ENCODE measurements at places on chromosomes 3 and 15. TPM values are rescaled to one million over a fixed set of nuclear protein-coding genes. Genes with fewer than 3 reads are reported as not detected.

Gene ELL3
- total RNA-seq, result 55.4 TPM

Gene CD86
- 3.5 TPM for total RNA-seq

DNA sequence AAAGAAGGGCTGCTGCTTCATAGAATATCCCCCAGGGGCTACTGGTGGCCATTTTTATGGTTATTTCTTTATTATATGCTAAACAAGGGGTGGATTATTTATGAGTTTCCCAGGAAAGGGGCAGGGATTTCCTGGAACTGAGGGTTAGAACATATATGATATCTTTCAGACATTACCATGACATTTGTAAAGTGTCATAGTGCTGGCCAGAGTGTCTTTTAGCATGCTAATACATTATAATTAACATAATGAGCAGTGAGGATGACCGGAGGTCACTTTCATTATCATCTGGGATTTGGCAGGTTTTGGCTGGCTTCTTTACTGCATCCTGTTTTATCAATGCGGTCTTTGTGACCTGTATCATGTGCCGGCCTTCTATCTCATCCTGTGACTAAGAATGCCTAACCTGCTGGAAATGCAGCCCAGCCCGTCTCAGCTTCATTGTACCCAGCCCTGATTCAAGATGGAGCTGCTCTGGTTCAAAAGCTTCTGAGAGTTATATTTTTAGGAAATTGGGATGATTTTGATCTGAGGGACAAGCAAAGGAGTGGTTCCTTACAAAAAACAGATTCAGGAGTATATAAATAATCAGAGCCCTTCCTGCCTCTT lies 9.1 kb upstream of the ZBTB20 start:
- DNase-seq, result no peak

Gene GTF2E1
- total RNA-seq, result 7.6 TPM

- no peak for DNase-seq
These were observed 62.5 kb downstream of the RPN1 start for GRCh38 chr3:128588147-128588546.

GRCh38 chr3:170634663-170635384 lies 48.9 kb upstream of the SLC7A14 start:
- DNase-seq, result no peak

GRCh38 chr3:179624451-179624850 lies 19.9 kb downstream of the NDUFB5 start:
- DNase-seq, result no peak

GRCh38 chr3:31379598-31379997 lies 153.1 kb upstream of the STT3B start:
- DNase-seq, result no peak

DNA sequence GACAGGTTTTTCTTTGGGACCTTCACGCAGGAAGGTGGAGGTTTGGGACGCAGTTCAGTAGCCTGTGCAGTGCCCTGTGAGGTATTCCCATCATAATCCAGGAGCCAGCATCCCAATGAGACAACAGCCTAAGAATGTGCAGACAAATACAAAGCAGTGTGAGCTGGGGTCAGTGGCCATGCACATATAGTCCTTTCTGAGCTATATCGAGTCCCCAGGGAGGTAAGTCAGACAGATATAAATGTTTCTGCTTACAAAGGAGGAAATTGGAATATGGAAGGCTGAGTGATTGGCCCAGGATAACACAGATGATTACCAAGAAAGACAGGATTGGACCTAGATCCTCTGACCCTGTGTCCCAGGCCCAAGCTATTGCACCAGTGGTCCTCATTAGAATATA lies 216.6 kb upstream of the TRIM42 start:
- peak; percentile 9 for DNase-seq

GRCh38 chr15:47708161-47708980 lies 8.9 kb upstream of the SEMA6D start:
- DNase-seq, result no peak

GRCh38 chr15:68990231-68990991 lies 24.1 kb upstream of the NOX5 start:
- peak; percentile 42 for DNase-seq

GRCh38 chr15:77831986-77832385 lies 199.3 kb upstream of the LINGO1 start:
- no peak for DNase-seq

Gene EFCC1
- 1.7 TPM for total RNA-seq

GRCh38 chr15:38207621-38208020 lies 45.0 kb upstream of the SPRED1 start:
- DNase-seq, result no peak

DNA sequence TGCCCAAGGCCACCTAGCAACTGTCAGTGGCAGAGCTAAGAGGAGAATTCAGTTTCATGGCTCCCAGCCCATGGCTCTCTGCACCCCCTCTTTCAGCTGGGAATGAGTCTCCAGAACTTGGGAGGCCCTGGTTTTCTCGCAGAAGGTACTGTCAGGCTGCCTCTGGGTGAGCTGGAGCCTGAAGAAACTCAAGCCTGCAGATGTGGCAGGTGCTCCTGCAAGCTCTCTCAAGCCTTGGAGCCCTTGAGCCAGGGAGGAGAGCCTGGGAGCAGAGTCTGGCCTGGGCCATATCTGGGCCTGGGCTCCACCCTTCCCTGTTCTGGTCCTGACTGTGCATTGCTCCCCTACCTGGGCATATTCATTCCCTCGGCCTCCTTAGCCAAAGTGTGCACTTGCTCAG lies 74.4 kb upstream of the TLE3 start:
- DNase-seq, result no peak

Gene TGM5
- total RNA-seq, result 111 TPM

Gene GRIP2
- total RNA-seq, result 5.2 TPM

DNA sequence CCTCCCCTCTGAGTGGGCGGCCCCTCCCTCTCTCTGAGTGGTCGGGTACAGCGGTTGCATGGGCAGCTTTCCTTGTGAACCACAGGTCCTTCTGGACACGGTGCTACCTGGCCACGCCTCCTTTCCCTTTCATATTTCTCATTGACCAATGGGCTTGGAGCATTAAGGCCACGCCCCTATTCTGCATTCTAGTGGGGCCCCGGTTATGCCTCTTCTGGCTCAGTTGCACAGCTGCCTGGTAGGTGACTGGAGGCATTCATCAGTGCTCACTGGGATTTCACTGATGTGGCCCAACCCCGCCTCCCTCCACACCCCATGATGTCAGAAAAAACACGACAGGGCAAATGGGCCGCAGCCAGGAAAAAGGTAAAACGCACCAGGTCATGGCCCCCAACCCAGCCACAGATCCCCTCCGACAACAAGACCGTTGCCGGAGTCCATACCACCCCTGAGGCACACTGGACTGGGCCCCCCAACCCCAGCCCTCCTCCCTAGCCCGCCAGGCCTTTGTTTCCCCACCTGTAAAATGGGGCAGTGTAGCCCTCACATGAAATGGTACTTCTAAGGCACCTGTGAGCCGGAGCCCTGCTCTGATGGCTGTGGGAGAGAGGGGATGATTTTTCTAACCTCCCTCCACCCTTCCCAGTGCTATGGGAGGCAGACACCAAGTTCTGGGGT lies 26.3 kb downstream of the NGRN start:
- no peak for DNase-seq

Gene CLDN18
- total RNA-seq, result not detected

DNA sequence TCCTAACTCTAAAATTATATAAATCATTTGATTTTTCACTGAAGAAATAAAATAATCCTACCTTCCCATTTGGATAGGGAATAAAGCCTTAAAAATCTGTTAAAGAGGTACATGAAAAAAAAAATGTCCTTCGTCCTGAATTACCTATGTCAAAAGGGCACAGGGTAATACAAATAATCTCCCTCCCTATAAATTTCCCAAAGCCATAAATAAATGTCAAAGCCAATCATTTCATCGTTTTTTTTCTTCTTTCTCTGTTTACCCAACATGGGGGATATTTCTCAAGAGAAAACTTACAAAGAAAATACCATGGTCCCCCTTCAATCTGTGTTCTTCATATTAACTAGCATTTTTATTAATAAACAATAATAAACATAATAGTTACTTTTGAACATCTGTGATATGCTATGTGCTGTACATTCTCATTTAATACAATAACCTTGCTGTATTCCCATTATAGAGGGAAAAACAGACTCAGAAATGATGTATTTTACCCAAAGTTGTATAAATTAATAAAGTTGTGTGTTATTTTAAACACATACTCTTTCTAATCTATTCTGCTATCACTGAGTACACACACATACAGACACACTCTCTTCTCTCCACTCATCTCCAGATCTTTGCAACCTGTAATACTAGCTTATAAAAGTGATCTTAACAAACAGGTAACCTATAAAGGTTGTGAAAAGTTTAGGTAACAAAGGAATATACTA lies 910 bp upstream of the ANKRD28 start:
- DNase-seq, result no peak

Gene OR5K4
- total RNA-seq, result not detected

- DNase-seq, result no peak
These were observed 747.8 kb upstream of the GBE1 start for GRCh38 chr3:82509106-82509842.

Gene MESP2
- 1.1 TPM for total RNA-seq

Gene PIGB
- total RNA-seq, result 14.8 TPM

Gene CNTN4
- 1.9 TPM for total RNA-seq

DNA sequence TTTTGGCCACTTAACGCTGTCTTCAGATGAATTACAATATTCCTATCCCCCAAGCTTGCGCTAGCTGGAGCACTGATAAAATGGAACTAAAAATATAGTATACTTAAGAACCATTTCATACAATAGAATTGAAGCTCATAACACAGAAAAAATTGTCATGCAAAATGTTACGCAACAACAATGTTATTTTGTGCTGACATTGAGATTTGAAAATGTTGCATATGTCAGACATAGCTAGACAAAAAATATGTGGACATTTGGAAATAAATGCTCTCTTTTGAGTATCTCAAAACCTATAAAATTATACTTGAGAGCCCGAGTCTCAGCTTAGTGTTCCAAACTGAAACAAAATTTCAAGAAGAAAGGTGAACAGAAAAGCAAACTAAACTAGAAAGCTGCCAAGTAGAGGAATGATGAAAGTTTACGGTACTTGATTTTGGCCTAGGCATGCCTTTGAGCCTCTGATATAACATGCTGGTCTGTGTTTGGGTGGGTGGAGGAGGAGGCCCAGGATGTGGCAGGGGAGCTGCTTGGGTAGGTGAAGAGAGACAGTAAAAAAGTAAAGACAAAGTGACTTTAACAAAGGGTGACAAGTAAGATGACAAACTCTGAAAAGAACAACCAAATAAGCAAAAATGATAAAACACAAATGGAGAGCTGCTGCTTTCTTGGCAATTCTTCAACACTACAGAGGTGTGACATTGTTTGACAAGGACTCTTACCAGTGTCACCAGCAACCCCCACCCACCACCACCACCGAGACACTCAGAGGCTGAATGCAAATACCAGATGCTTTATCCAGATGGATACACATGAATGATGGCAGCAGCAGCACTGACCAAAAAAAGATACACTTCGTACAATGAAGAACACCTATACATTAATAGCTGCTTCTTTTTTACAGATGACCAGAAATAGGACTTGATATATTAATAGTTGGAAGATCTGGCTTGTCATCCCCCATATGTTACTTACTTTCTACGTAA lies 129.3 kb upstream of the FEZF2 start:
- DNase-seq, result no peak

DNA sequence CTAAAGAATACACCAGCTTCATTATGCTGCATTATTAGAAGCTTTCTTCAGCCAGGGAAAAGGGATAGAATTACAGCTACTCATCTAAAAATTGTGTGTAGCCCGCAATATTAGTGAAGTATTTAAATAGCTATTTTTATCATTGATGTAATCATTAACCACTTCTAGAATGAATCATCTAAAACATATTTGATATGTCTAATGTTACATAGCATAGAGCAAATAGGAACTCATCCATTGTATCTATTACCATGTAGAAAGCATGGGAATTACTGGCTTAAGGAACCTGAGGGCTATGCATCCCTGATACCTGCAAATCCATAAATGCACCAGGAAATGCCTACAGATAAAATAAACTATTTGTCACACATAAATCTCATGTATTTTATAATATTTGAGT lies 54.5 kb upstream of the VGLL3 start:
- DNase-seq, result no peak

Gene NDN
- total RNA-seq, result 28.3 TPM

DNA sequence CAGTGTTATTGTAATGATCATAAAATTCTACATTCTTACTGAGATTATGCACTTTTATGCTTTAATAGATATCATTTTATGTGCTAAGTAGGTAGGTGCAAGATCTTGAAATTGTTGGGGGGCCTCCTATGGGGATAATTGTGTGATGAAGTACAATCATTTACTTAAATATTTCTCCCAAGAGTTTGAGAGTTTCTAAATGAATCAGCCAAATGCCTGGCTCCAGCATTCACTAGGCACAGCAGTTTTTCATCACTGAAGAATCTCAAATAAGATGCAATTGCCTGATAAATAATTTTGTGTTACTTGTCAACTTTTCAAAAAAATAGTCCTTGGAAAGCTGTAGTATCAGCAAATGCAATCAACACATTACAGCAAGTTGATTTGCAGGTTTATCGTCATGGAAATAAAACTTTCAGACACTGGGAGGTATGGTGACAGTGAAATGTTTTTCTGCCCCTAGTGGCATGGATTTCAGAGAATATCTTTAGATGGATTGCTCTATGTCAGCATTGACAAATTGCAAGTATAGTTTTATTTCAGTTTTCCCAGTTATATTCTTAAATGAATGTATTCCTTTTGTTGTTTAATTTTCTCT lies 167.1 kb downstream of the NEK11 start:
- DNase-seq, result no peak

DNA sequence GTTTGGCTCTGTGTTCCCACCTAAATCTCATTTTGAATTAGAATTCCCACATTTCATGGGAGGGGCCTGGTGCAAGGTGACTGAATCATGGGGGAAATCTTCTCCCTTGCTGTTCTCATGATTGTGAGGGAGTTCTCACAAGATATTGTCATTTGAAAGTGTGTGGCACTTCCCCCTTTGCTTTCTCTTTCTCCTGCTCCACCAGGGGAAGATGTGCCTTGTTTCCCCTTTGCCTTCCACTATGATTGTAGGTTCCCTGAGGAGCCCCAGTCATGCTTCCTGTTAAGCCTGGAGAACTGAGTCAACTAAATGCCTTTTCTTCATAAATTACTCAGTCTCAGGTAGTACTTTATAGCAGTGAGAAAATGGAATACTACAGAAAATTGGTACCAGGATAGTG lies 157.2 kb upstream of the TPRG1 start:
- no peak for DNase-seq

- DNase-seq, result no peak
These were observed 71.6 kb downstream of the IMPG2 start for GRCh38 chr3:101248736-101249135.

DNA sequence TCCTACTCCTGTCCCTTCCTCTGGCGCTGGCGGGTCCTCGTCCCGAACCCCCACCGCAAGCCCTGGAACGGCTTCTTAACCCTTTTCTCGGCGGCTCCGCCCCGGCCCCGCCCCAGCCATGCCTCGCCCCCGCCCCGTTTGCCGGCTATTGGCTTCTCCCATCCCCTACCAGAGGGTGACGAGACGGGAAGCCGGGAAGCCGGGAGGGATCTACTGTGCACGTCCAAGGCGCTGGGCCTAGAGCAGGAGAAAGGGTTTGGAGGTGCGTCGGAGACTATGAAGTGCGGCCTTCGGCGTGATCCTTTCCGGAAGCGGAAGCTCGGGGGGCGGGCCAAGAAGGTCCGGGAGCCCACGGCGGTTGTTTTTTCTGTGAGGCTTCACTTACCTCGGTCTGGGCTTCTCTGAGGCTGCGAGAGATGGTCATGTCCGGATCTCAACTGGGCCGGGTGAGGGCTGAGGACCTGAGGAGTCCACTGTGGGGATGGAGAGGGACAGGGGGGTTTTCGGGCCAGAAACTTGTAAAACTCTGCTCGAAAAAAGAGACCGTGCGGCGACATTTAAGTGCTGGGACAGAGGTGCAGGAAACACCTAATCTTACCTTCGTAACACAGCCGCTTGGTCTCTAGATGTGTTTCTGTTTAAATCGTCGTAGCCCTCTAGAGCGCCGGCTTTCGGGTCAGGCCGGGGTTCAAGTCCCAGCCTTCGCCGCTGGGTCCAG lies 21.4 kb downstream of the ROPN1B start:
- peak; percentile 97 for DNase-seq
